ENCODE measurements at places on chromosomes 7 and 10.

DNA sequence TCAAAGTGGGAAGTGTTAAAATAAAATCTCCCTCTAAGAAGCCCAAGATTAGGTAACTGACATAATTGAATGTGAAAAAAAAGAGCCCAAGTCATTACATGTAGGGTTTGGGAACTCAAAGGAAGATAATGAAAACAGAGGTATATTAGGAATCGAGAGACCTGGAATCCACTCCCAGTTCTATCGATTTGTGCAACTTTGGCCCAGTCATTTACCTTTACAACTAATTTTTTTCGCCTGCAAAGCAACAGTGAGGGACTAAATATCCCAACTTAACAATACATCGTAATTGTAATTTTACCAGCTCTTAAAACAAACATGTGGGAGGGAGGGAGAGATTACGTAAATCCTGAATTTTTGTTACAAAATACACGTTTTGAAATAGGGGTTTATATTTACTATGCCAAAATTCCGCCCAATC is 1.4 kb downstream of the MINDY3 start:
- DNase-seq: no peak

GRCh38 chr7:28018446-28018845 is 162.1 kb downstream of the JAZF1 start:
- DNase-seq: no peak

GRCh38 chr10:33801705-33802104 is 467.2 kb upstream of the NRP1 start:
- DNase-seq: no peak

DNA sequence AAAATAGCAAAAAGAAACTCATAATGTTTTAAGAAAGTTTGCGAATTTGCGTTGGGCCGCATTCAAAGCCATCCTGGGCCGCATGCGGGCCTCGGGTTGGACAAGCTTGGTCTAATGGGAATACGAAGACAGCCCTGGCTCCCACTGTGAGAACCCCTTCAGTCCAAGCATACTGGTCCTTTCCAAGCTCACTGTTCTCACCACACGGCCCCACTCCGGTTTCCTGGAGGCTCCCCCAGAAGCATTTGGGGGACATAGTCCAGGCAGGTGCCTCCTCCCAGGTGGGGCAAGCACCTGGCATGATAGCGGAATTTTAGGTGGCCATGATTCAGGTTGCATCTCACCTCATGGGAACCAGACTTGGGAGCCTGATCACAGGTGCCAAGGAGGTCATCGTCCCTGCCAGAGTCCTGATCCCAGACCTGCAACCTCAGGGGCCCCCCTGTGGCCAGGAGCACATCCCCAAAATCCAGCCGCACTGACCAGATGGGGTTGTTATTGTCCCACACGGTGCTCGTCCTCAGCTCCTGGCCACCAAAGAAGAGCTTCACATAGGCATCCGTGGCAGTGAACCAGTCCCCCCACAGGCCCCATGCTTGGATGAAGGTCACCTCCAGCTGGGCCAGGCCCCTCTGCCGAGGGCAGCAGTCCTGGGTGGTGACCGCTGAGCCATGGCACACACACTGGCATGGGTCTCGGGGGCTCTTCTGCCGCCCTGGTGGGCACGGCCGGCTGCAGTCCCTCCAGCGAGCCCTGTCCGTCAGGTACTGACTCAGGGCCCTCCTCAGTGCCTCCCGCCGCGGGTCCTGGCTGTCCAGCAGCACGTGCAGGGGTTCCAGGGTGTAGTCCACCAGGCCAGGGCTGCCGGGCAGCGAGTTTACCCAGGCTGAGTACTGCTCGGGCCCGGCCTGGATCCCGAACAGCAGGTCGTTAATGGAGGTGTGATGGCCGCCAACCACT is 4.4 kb downstream of the PRF1 start:
- DNase-seq: no peak

DNA sequence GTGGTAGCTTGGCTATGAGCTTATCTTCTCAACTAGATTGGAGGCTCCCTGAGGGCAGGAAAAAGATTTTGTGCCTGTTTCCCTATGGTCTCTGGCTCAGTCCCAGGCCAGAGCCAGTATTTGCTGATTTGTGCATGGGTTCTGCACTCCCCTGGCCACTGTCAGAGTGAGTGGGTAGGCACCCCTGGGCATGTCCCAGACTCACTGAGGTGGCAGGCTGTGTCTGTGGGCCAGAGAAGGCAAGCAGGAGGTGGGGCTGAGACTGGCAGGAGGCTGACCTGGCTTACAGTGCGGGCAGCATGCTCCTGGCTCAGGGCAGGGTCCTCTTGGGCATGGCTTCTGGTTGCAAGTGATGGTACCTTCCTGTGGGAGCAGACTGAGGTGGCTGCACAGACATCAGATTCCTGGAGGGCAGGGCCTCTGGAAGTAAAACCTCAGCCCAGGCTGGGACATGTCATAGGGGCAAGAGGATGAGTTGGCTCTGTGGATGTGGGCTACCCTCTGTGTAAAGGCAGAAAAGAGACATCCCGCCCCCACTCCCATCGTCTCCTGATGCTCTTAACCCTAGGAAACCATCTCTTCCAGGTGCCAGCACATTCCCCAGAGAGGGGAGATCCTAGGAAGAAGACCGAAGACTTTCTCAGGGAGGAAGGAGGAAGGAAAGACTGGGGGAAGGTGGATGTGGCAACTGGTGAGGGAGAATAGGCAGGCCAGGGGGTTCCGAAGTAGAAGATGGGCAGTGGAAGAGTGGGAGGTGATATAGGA is 4.3 kb downstream of the KCP start:
- DNase-seq: no peak

DNA sequence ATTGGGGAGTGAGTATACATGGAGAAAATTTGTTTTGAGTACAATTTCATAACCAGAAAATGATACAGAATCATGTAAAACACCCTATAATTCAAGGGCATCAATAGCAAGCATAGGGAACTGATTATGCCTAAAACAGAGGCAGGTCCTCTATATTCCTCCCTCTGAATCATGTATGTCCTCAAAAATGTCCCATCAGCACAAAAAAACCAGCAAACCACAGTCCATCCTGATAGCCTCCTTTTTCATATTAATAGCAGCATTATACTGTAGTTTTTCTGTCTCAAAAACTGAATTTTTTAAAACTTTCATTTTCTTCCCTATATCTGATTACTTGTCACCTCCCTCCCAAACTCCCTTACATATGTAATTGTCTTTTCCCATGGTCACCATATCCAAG is 1057.3 kb downstream of the CNTNAP2 start:
- no peak for DNase-seq

- DNase-seq: no peak
Measured at GRCh38 chr7:143936087-143937009, 1.3 kb downstream of the OR2F2 start.

DNA sequence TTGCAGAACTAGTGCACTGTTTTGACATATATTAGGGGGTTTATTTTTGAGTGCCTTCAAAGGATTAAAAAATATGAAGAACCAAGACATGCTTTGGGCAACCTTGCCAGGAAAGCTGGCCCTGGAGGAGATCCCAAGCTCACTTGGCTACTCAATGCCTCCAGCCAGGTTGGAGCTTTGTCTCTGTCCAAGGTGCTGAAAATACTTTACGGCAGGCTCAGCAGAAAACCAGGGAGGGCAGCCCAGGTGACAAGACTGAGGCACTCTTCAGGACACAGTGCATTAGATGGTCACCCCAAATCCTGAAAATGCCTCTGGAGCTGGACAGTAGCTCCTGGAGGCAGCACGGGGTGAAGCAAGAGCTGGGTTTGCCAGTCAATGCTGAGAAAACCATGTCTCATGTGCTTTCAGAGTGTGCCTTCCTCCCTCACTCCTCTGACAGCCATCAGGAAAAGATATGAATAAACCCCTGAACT is 5.8 kb upstream of the KCNH2 start:
- no peak for DNase-seq

DNA sequence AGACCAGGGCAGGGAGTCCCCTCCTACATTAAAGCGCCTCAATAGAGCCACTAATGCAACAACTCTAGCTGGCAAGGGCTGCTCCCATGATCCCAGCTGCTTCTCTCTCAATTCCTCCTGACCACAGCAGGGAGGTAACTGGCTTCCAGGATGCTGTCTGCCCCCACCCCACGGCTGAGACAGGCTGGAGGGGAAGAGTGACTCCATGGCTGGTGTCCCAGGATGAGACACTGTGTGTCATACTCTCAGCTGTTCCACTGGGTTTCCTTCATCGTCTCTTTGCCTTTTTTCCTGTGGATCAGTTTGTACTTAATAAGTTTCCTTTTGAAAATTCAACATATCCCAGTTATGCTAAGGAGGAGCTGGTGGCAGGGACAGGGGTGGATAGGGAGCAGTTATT is 27.7 kb upstream of the MYH16 start:
- no peak for DNase-seq

DNA sequence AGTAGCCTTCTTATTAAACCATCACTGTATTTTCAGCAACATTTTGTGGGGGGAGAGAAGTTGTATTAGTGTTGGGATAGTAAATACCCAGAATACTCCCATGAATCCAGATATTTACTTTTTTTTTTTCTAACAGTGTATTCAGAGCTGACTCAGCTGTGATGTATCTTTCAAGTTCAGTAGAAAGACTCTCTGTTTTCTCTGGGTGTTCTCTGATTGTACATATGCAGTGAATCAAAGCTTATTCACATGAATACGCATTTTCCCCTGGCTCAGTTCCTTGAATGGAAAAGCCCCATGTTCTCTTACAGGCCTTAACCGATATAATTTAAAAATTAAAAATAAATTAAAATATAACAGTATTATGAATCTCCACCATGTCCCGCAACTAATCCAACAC is 1.3 kb downstream of the TFPI2 start:
- DNase-seq: no peak

DNA sequence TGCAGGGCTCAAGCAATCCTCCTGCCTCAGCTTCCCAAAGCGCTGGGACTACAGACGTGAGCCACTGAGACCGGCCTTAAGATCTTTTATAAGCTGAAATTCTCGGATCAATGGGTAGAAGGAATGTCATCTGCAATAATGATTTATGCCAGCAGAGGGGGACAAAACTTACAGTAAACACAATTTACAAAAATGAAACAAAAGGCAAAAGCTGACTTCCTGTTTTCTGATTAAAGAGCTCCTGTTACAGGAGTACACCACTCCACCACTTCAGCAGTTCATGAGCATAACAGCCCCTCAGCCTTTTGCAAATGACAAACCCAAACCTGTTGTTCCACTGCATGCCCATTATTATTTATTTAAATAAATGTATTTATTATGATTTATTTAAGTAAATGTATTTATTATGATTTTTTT is 88.5 kb upstream of the ATP6V0A4 start:
- no peak for DNase-seq

DNA sequence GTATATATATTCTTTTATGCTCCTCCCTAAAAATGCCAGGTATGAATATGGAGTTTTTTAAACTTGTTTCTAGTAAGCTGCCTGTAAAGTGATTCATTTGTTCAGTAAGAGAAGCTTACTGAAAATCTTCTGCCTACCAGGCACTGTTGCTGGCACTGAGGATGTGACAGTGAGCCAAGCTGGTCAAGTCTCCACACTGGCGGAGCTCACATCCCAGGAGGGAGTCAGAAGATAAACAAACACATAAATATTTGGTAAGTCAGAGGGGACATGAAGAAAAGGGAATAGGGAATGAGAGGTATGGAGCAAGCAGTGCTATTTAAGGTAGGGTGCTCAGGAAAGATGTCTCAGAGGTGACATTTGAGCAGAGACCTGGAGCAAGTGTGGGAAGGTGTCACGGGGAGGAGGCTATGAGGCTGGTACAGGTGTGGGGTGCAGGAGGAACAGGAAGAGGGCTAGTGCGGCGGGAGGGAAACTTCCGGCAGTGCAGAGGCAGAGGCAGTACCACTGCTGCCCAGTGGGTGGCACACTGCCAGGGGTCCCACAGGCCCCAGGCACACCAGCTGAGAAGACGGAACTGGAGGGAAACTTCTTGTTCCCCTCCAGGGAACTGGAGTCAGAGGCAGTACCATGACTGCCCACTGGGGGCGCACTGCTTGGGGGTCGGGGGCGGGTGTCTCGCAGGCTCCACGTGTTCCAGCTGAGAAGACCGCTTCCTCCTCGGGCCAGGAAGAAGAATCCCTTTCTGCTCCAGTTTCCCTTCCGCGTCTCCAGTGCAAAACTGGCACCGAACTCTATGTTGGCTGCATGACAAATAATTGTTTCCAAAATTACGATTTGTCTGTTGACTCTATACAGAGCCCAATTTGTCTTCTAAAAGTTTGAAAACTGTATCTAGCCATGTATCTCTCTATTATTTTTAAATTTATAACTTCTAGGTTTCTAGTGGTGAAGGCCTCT is 161.0 kb downstream of the TEX36 start:
- no peak for DNase-seq

DNA sequence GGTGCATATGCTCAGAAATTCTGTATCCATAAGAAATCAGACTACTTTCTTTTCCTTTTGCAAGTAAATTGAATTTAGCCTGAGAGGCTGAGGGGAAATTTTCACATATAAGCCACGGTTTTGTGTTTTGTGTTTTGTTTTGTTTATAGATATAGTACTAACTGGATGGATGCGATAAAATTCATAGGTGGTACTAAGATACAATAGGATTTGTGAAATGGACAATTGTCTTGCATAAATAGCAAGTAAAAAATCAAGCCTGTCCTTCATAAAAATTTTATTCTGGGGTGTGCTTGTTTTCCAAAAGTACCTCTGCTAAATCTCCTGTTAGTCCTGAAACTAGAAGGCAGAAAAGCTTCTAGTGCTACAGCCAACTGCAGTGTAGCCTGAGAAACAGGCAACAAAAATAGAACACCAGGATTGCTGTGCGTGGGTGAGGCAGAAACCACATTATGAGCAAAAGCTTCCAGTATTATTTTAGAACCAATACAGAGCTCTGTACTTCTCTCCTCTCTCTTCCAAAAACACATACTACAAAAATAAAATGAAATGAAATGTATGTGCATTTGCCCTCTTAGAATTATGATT is 634 bp upstream of the HDAC9 start:
- DNase-seq: no peak

GRCh38 chr10:51838471-51838870 is 139.1 kb upstream of the CSTF2T start:
- no peak for DNase-seq

GRCh38 chr10:84798312-84798711 is 469.9 kb downstream of the CCSER2 start:
- DNase-seq: no peak

DNA sequence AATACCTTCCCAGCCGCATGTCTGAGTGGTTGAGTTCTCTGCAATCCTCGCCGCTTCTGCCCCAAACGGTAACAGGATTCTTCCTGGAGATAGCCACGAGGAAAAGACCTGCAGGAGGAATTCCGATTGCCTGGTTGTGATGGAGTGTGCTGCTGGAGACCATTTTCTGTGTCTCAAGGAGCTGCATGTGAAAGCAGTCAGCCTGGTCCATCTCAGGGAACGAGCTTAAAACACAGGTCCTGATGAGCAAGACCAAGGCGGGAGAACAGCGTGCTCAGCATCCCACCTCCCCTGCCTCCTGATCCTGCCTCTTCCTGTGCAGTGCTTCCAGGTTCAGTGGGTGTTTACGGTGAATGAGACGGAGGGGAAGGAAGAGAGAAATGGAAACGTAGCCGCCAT is 26.5 kb downstream of the VIPR2 start:
- DNase-seq: no peak

DNA sequence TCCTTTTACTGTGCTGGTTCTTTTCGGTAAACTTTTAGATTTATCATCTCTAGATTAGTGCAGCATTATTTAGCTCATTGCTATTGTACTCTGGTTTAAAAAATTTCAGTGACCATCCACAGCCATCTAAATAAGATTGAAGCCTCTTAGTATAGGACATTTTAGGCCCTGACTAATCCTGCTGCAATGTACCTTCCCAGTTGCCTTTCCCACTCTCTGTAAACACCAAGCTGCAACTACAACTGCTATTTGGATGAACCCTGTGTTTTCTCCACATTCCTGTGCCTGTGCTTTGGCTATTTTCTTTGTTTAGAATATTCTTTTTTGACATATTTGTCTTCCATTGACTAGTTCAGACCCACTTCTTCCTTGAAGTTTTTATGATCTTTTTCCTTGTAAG is 314.6 kb downstream of the AUTS2 start:
- DNase-seq: no peak
